Motor neuron (in vitro differentiated cells): ENCODE measurements at places on chromosomes 6 and 20. TPM values are rescaled to one million over a fixed set of nuclear protein-coding genes. Genes with fewer than 3 reads are reported as not detected.

Gene TINAG
- not detected in 2 replicates for total RNA-seq

Gene PPP1R16B
- total RNA-seq = 2.6 and 2.9 TPM in 2 replicates

Gene AGPAT4
- total RNA-seq = 42.2 and 42.6 TPM in 2 replicates

Gene RPS21
- 1,103 and 1,320 TPM in 2 replicates for total RNA-seq

Gene RAD21L1
- total RNA-seq = not detected in 2 replicates

Gene ARFRP1
- total RNA-seq = 21.1 and 24.1 TPM in 2 replicates

Gene LHFPL5
- 0.33 and 0.44 TPM in 2 replicates for total RNA-seq

Gene LST1
- total RNA-seq = 0.47 TPM in 1 of 2 replicates, not detected in the other

- peak; percentile 61 for ATAC-seq
These were observed 2.0 kb upstream of the SLC29A1 start for GRCh38 chr6:44221291-44221960.

DNA sequence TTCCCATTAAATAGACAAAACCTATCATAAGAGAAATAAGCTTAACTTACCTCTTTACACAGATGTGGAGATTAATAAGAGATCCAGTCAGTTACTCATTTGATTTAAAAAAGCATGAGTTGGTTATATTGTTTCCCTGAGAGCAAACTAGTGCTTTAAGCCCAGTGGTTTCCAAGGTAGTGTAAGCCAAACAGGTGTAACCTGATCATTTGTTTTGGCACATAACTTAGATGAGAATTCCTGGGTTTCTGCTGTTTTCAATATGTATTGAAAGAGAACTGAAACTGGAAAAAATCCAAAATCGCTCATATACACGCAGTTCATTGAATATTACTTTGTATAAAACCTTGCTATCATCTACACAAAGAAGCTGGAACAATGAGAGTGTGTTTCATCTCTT lies 30.5 kb upstream of the SMIM8 start:
- ATAC-seq = no peak

GRCh38 chr6:52305948-52306767 lies 21.6 kb upstream of the MCM3 start:
- ATAC-seq = no peak

GRCh38 chr6:110318971-110319370 lies 39.2 kb downstream of the METTL24 start:
- ATAC-seq = no peak

- ATAC-seq = peak; percentile 97
These were observed 87.2 kb upstream of the ADTRP start for GRCh38 chr6:11865680-11866300.

DNA sequence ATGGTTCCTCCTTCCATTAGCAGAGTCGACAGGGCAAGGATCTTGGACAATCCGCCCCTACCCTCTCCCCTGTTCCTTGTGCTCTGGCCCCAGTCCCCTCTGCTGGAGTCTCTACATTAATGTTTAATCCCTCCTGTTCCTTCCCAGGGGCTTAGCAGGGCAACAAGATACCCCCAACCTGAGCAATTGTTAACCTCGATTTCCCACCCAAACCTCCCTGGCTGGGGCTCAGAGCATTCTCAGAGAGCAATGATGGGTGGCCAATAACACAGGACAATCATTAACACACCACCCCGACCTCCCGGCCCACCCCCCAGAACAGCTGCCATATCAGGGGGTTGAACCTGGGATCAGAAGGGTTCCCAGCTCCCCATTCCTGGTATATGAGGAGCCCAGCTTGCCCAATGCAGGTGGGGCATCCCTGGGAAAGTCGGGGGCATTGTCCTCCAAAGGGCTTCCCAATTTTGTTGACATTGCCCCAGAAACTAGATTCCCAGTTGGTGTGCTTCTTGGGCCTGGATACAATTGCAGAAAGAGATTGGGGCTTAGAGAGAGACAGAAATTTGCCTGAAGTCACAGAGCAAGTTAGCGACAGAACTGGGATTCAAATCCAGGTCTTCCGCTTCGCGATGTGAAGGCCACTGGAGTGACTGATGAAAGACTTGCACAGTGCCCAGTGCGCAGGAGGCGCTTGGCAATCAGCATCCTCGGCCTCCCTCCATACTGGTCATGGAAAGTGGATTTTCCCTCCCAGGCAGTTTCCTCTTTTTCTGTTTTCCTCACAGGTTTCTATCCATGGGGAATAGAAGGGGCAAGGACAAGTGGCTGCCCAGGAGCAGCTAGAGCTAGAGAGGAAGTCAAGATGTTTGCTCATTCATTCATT lies 59.6 kb upstream of the TTPAL start:
- ATAC-seq = no peak

DNA sequence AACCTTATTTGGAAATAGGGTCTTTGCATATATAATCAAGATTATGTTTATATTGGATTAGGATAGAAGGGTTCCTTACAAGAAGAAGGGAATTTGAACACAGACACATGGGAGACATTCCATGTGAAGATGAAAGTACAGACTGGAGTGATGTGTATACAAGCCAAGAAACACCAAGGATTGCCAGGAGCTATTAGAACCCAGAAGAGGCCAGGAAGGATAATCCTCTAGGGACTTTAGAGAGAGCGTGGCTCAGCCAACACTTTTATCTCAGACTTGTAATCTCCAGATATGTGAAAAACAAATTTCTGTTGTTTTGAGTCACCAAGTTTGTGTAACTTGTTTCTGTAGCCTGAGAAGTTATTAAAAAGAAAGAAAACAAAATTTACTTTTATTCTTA lies 1173.9 kb upstream of the CITED2 start:
- ATAC-seq = no peak

DNA sequence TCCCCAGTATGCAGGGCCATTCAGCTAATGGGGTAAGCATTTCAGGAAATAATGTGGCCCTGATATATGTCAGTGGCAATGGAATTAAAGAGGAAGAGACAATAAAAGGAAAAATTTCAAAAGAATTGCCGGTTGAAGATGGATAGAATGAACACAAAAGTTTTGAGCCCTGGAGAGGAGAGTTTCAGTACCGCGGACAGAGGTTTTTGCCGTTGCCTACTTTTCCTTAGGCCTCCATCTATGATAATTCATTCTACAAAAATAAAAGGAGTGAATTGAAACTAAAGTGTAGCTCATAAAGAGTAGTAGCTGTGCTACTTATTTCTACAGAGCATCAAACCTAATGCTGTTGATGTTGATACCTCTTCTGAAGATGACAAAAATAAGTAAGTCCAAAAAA lies 140.7 kb downstream of the RNASET2 start:
- ATAC-seq = no peak

DNA sequence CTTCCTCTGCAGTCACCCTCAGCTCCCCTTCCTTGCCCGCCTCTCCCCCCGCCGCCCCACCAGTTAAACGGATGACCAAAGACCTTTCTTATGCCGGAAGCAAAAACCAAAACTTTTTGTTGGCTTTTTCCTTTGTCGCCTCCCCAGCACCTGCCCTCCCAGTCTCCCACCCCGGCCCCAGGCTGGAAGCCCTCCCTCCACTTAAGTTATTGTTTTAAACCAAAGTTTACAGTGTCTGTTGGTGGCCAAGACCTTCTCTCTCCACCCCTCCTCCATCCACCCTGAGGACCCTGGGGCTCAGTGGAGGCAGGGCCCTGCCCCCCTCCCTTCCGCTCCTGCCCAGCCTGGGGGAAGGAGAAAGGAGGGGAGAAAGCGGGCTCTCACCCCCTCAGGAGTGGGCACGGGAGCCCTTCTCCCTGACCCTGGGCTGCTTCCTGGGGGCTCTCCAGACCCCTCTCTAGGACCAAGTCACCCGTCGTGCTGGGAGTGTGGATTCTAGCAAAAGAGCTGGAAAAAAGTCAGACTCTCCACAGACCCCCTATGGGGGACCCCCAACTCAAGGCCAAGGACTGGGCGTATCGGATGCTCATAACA lies 38.3 kb upstream of the MDFI start:
- peak; percentile 1 for ATAC-seq

DNA sequence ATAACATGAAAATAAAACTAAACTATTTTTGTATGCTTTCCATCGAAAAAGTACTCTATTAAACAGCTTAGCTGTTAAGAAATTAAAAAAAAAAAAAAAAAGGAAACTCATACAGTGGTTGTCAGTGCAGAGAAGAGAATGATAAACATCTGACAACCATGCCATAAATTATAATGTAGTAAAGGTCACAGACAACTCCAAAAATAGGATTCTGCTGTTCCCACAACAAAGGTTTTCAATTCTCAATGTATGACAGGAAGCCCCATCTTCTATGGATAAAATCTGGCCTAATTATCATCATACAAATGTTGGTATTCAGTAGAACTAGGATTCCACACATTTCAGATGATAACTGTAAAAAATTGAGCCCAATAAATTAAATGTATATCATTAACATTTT lies 5.0 kb downstream of the PLN start:
- ATAC-seq = no peak

DNA sequence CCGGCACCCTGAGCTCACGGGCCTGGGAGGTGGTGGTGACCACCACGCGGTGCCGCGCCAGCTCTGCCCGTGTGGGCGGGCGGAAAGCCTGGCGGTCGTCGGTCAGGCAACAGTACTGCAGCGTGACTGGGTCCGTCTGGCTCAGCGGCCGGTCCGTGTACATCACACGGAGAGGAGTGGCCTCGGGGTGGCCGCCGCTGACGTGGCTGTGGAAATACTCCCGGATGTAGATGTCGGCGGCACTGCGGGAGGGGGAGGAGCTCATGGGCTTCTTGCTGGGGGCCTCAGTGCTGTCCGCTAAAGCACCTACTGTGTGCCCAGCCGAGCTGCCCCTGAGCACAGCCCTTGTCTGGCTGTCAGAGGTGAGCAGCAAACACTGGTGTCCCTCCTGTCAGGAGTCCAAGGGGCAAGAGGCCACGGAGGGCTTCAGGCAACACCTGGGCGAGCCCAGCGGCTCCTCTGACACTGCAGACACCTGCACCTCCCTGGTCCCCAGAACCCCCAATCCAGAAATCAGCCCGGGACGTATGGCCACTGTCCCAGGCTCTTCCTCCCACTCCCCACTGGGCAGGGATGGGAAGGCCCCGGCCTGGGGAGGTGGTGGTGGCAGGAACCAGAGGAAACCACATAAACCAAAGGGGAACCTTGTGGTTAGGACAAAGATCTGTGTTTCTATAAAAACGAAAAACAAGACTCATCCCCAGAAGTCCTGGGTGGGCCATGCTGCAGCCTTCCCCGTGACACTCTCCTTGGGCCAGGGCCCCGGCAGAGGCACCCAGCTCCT lies 6.5 kb downstream of the HELZ2 start:
- ATAC-seq = no peak

GRCh38 chr20:32114305-32114960 lies 4.9 kb downstream of the TM9SF4 start:
- ATAC-seq = no peak

GRCh38 chr20:50484271-50484976 lies 25.8 kb upstream of the PTPN1 start:
- ATAC-seq = no peak

DNA sequence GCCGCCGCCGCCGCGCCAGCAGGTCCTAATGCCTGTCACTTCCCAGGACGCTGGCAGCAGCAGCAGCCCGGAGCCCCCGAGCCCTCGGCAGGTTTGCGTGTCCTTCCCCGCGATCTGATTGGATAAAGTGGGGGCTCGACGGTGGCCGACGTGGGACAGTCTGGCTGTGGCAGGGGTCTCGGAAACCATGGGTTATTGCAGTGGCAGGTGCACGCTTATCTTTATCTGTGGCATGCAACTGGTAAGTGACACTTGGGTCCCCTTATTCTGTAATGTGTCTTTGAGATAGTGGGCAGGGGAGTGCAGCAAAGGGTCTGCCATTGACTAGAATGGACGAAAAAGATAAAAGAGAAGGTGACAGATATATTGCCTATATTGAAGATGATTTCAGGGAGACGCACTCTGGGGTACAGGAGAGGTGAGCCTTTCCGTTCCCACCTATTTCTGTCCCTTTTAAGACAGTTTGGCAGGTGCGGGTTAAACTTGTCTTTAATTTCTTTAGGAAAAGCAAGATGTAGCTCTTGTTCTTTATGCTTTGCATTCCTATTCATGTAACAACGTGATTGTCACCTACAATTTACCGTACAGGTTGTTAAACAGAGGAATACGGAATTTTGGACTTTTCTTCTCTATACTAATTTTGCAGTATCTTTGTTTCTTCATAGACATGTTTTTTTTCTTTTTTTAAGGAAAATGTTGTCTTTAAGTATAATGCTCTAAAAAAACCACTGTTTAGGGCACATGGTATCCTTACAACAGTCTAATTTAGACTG lies 535 bp downstream of the NKAIN2 start:
- ATAC-seq = no peak

DNA sequence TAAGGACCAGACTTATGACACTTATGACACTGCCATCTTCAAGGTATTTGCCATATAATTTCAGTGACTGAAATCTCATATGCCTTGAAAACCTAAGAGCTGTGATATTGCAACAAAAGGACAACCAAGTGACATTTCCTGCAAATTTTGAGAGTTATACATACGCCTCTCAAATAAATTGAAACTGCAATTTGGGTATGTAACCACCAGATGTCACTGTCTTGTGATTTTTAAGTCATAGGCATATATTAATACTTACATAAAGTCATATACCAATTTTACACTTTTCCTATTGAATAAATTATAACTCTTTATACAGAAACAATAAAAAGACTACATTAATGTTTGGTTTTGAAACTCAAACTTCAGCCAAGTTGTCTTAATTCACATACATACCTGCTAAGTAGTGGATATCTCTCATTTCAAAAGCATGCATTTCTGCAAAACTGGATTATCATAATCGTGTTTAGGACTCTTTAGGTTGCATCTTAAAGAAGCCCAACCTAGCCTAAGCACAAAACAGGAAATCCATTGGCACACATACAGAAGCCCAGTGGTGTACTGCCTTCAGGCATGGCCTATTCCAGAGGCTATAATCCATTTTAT lies 180.2 kb downstream of the PACRG start:
- no peak for ATAC-seq

DNA sequence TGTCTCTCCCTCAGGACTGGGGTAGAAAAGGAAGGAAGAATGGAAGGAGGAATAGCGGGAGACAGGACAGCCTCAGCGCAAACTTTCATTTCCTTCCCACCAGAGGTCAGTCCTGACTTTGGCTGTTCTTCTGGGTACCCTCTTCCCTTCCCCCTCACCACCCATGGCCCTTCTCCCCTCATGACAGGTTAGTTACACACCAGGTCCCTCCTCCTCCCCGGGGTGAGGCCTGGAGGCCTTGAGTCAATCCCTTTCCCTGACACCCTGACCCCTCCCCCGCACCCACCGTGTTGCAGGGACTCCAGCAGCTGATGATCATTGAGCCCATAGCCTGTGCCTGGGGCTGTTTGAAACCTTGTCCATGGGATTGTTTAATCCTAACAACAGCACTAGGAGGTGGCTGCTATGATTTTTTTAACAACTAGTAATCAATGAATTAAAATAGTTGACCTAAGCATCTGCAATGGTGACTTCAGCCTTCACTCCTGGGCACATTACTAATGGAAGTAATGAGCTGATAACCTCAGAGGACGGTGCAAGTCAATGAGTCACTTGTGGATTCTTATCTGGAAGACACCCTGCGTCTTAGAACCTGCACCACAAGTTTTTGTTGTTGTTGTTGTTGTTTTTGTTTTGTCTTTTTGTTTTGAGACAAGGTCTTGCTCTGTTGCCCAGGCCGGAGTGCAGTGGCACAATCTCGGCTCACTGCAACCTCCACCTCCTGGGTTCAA lies 46.6 kb upstream of the CCDC167 start:
- no peak for ATAC-seq

DNA sequence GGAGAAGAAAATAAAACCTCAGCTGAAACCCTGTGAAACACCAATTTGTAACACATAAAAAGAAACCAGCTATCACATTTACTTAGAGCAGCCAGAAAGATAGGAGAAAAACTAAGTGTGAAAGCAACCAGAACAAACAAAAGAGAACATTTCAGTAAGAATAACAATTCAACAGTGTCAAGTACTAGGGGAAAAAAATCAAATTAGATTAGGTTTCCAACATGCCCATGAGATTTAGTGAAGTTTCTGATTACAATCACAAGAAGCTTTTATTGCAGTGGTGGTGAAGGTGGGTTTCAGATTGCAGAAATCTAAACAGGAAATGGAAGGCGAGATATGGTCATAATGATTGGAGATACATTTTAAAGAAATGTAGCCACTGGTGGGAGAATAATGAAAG lies 22.1 kb upstream of the TRDN start:
- ATAC-seq = no peak
